Heart left ventricle (tissue), 16 donors: ENCODE measurements at places on chromosomes 5 and 9.

GRCh38 chr5:997001-997474, 11.6 kb upstream of the NKD2 start:
- peak; percentile 55 for DNase-seq

- DNase-seq, result peak; percentile 57
These were observed 1.5 kb downstream of the DNAJB5 start for GRCh38 chr9:34990908-34991606.

GRCh38 chr9:136890661-136891060, 4.3 kb downstream of the TRAF2 start:
- no peak for DNase-seq

- DNase-seq, result peak; percentile 60
These were observed 724 bp upstream of the LYSMD3 start for GRCh38 chr5:90529939-90530677.

- DNase-seq, result no peak
These were observed 520.1 kb upstream of the SMC2 start for GRCh38 chr9:103574056-103574455.

DNA sequence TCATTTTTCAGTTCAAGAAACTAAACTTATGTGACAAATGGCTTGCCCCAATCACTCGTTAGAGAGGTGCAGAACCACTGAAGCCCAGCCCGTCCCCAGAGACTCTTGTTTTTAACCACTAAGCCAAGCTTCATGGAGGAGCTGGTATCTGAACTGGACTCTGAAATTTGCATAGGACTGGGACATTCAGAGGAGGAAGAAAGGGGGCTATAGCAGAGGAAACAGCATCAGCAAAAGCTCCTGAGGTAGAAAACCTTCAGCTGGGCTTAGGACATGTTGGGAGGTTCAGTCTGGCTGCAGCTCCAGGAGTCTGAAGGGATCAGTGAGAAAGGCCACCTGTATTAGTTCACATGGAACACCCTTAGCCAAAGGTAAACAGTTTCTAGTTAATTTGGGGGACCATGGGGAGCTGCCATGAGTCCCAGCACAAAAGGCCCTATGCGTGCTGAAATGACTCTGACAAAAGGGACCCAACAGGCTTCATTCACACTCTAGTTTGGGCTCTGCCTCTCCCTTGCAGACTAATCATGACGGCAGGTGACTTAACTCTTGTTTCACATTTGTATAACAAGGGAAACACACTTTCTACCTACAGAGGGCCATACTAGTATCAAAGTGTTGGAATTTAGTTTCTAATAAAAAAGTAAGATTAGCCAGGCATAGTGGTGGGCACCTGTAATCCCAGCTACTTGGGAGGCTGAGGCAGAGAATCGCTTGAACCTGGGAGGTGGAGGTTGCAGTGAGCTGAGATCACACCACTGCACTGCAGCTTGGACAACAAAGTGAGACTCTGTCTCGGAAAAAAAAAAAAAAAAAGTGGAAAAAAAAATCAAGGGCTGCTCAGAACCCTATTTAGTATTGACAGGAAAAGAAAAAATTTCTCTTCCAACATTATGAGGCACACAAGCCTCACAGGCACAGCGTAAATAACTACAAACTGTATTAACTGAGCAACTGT, 10.2 kb downstream of the FBXO10 start:
- no peak for DNase-seq

DNA sequence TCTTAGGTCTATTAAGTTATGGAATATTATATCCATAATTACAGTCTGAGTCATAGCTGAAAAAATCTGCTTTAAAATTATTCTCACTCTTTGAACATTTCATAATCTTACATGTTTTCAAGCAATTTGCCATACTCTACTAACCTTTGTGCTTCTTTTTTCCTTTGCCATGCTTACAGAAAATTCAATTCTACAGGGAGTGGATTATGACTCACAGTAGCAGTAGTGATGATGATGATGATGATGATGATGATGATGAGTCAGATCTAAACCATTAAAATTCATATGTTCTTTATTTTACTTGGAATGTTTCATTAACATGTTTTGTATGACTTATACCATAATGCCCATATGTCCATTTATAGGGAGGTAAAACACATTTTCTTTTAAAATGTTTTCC, 207.1 kb downstream of the VPS13A start:
- DNase-seq, result no peak

DNA sequence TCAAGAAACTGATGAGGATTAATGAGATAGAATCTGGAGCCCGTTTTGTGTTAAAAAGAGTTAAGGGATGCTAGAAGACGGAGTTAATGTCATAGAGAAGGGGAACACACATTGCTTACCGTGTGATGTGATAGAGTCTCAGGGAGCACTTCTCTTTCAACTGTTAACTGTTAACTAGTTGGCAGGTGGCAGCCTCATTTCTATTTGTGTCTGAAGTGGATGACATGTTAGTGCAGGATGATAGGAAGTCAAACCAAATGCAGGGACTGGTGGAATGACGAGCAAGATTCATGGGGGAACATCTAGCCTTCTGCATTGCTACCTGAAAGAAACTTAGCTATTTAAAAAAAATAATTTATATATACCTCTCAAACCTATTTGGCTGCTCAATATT, 222.7 kb downstream of the MAST4 start:
- no peak for DNase-seq

DNA sequence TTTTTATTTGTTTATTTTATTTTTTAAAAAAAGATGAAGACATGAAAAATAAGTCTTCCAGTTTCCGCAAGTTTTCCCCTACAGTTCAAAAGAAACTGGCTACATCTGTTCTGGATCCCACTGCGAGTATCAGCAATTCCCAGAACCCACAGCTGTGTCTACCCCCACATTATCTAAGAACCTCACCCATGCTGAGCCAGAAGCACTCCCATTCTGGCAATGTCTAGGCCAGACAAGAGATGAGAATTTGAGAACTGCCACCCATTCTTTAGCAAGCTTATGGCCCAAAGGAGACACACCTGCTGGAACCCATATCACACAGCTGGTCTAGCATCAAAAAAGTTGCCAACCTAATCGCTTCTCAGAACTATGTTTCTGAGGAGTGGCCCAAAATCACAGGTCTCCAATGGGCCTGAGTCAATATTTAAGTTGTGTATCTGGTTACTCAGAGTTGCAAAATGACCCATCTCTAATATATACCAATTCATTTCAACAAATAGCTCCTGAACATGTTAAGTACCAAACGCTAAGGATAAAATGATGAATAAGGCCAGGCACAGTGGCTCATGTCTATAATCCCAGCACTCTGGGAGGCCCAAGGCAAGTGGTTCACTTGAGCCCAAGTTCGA, 27.1 kb downstream of the MTMR12 start:
- DNase-seq, result no peak

GRCh38 chr9:14314424-14314928, 535 bp upstream of the NFIB start:
- peak; percentile 83 for DNase-seq

DNA sequence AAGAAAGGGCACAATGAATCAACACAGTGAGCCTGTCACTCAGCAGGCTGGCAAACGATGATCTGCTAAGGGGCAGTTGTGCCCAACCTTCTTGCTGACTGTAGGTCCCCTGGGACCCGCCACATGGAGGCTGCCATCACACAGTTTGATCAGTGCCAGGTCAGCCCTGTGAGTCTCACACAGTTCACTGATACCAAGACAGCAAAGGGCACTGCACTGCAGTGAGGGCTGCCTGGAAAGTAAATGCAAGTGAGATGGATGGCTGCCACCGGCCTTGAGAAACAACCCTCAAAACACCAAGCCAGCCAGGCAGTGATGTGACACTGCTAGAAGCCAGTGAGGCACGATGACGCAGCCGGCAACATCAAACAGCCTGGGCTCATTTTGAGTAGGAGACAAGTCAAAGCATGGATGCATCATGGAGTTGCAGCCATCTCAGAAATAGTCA, 30.3 kb downstream of the FOXD1 start:
- DNase-seq, result no peak

GRCh38 chr5:95447961-95448360, 56.8 kb downstream of the FAM81B start:
- no peak for DNase-seq

GRCh38 chr9:135602789-135603481, 36.4 kb downstream of the GLT6D1 start:
- peak; percentile 46 for DNase-seq

- DNase-seq, result peak; percentile 47
These were observed 54.5 kb upstream of the HNRNPA0 start for GRCh38 chr5:137808503-137809135.

DNA sequence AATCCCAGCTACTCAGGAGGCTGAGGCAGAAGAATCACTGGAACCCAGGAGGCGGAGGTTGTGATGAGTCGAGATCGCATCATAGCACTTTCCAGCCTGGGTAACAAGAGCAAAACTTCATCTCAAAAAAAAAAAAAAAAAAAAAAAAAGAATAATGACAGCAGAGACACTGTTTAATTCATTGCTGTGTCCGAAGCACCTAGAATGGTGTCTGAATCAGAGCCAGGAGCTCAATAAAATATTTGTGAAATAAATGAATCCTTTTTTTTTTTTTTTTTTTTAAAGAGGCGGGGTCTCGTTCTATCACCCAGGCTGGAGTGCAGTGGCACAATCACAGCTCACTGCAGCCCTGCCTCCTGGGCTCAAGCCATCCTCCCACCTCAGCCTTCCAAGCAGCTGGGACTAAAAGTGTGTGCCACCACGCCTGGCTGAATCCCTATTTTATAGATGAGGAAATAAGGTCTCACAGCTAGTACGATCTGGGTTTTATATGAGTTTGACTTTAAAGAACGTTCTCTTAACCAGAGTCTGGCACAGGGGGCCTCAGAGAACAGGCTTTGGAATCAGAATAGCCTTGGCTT, 47.8 kb downstream of the THOC3 start:
- DNase-seq, result no peak

DNA sequence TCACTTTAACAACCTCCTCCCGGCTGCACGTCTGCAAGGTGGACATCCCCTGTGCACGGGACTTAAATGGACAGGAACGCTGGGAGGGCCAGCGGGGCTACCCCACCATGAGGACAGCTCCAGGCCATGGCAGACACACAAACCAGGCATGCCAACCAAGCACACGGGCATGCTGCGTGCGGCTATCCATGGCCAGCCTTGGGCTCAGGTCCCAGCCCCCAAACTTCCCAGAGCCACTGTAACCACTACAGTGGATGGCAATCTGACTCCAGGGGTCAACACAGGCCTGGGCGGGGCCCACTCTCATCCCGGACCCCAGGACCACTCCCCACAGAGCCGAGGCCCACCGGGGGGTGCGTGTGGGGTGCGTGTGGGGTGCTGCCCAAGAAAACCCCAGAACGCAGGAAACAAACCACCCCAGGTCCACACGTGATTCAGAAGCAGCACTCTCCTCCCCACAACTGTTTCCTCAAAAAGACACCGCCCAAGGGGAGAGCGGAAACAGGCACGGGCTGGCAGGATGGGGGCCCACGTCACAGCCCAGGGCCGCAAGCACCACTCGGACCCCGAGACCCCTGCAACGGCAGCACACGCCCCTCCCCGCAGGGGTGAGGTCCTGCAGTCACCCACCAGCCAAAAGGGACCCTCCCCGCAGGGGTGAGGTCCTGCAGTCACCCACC, 7.4 kb downstream of the SLC12A7 start:
- no peak for DNase-seq

- no peak for DNase-seq
These were observed 406.6 kb downstream of the FAM170A start for GRCh38 chr5:120035815-120036577.

DNA sequence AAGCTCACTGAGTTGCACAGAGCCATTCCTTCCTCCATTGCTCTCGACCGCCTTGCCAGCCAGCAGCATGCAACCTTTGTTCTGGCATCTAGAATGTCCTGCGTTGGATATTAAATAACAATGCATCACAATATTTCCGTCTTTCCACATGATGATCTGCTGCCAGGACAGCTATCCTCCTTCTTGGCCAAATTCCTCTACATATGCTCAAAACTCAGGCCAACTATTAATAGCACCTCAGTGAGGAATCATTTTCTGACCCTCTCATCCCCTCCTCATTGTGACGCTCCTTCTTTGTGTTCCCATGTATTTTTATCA, 128.6 kb downstream of the MYO10 start:
- DNase-seq, result no peak

- no peak for DNase-seq
These were observed 8.5 kb upstream of the CCDC187 start for GRCh38 chr9:136312436-136312835.

DNA sequence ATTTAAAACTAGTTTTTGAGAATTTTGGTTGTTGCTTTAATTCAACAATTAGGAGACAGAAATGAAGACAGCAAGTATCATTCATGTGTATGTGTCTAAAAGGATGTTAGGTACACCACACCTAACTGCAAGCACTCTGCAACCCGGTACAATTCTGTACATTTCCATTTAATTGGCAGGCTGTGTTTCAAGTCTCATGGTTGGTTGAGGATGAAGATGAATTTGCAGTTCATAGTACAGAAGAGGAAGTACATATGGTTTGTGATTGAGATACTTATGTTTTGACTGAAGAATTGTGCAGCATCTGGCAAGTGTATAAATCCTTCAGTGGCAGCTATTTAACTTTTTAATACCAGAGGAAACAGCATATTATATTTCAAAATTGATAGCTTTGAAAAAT, 628.7 kb upstream of the ZNF608 start:
- DNase-seq, result no peak

GRCh38 chr5:154627698-154628678, 127.2 kb upstream of the LARP1 start:
- DNase-seq, result no peak

DNA sequence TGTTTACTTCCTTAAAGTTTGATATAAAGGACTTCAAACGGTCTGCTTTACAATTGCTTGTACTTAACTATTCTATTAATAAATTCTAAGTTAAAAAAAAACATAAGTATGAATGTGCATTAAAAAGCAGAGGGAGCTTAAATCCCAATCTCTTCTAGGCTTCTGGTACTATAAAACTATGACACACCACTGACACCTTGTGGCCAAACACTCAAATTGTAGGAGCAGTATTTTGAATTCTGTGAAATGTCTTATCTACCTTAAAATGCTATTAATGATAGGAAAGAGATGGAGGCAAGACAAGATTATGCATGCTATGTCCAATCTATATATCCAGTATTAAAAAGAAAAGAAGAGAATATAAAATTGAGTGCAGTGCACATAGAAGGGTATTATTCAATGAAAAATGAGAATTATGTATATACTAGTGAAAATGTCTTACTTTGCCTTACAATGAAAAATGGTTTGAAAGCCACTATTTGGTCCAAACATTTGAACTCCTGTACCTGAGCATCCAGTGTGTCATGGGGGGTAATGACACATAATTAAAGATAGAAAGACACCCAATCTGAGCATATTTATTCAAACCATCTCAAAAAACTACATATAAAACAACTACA, 87.6 kb downstream of the ERP44 start:
- no peak for DNase-seq

- no peak for DNase-seq
These were observed 173.1 kb downstream of the PLPPR1 start for GRCh38 chr9:101201630-101202029.

- DNase-seq, result no peak
These were observed 456 bp downstream of the ZNF79 start for GRCh38 chr9:127424676-127424999.

DNA sequence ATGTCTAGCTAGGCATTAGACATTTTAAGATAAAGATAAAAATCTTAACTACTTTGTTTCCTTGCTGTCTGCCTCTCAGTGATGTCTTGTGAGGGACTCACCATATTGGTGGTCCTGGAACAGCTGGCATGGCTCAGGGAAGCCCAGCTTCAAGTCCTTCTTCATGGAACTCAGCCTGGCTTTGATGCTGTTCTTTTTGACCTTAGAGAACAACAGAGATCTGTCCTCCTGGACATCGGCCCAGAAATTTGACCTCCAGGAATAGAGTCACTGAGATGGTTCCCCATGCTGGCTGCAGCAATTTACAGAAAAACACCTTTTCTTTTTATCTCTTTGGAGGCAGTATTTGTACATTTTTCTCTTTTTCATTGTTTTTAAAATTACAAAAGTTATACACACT, 235.5 kb upstream of the WWC1 start:
- peak; percentile 69 for DNase-seq

- no peak for DNase-seq
These were observed 147.0 kb upstream of the RASA1 start for GRCh38 chr5:87120518-87121303.
